ENCODE measurements at places on chromosomes 2 and 18.
A peak's percentile ranks its signal among the peaks of the same experiment; 100 is the strongest.

DNA sequence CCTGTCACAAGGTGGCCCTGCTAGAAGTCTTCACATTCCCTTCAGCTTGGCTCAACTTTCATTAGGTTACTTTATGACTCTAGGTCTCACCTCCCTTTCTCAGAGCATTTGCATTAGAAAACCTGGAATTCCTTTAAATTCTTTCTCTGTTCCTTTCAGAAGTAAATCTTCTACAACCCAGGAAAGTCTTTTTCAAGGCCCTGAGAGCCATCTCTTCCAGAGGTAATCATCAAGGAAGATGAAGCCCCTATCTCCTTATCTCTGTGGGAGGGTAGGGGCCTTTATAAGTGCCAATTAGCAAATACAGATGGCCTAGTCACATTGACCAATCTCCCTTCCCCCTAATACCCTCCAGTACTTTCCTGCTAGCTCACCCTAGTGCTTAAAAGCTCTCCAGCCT is 848.0 kb upstream of the FAM98A start:
- DNase-seq = no peak

- no peak for DNase-seq
Observed at GRCh38 chr18:53950545-53950944, 273.9 kb downstream of the MBD2 start.

GRCh38 chr2:151789055-151789834 is 39.0 kb downstream of the ARL5A start:
- DNase-seq = peak; percentile 74

GRCh38 chr2:127648321-127648720 is 2.4 kb downstream of the GPR17 start:
- DNase-seq = no peak

DNA sequence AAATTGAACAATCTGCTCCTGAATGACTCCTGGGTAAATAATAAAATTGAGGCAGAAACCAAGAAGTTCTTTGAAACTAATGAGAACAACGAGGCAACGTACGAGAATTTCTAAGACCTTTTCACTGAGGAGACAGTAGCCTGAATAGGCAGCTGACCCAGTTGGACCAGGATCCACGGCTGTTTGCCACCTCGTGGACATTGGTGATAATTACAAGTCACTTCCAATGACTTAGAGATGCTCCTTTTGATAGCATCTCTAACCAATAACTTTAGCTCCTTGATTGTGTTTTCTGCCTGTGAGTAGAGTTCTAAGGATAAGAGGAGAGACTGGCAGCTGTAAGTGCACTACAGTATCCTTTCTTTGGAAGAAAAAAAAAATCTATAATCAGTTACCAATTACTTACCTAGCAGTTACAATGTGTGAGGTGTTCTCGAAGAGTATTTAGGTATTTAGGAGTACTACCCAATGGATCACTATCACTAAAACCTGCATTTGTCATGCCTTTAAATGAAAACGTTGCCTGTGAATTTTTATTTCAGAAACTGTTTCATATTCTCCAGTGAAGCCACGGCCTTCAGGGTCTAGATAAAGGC is 31.3 kb upstream of the CNTNAP5 start:
- DNase-seq = peak; percentile 78

DNA sequence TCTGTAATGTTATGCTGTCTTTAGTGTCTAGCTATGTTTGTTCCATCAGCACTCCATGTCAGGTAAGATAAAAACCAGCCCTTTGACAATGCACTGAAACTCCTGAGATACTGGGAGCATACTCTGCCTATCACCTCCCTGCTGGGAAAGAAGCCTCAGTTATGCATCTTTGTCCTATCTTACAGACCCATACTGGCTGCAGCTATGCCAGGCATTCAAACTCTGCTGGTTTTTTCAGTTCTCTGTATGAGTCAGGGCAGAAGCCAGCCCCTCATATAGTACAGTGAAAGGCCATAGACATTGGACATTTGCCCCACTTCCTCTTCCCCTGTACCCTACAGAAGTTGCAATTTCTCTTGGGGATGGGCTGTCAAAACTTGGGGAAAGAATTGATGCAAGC is 181.1 kb upstream of the RGPD4 start:
- no peak for DNase-seq

GRCh38 chr2:10444463-10444862 is 3.7 kb downstream of the ODC1 start:
- no peak for DNase-seq

GRCh38 chr2:164061129-164061746 is 325.4 kb upstream of the FIGN start:
- peak; percentile 50 for DNase-seq

DNA sequence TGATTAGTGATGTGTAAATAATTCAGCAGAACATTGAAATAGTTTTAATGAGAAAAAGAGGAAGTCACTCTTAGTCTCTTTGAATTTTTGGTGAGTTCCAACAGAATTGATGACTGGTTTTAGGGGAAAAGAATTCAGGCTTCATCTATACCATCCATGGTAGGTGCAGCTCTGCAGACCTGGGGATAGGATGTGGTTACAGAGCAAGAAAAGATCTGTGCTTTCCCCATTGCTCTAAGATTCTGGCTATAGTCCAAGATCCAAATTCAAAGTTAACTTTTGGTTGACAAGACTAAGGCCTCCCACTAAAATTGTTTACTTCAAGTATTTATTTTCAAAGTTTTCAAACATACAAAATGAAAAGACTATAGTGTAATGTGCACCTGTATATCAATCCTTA is 3.6 kb downstream of the UGT1A10 start:
- DNase-seq = no peak

GRCh38 chr2:26692897-26693849 is 651 bp downstream of the KCNK3 start:
- no peak for DNase-seq

DNA sequence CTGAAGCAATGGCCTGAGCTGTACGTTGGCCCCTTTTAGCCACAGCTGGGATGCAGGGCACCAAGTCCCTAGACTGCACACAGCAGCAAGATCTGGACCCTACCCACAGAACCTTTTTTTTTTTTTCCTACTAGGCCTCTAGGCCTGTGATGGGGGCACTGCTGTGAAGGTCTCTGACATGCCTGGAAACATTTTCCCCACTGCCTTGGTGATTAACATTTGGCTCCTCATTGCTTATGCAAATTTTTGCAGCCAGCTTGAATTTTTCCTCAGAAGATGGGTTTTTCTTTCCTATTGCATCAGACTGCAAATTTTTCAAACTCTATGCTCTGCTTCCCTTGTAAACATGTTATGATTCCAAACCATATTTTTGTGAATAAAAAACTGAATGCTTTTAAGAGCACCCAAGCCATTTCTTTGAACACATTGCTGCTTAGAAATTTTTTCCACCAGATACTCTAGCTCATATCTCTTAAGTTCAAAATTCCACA is 33.5 kb downstream of the PDE1A start:
- DNase-seq = no peak

- DNase-seq = no peak
Observed at GRCh38 chr2:219437141-219437540, 2.5 kb downstream of the SPEG start.

DNA sequence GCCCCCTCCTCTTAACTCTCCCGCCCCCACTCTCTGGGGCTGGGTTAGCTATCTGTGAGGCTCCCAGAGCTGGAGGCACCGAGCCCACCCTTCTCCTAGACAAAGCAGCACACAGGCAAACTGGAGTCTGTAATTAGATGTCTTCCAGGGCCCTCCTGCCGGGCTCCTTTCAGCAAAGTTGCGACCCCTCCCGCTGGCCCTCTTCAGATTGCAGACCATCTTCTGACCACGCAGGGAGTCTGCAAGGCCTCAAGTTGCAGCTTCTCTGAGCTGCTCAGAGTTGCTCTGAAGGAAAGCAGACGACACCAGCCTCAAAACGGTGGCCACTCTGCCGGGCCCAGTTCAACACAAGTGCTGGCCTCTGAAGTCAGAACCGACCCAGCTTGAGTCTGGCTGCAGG is 228.4 kb upstream of the COPS8 start:
- DNase-seq = no peak

GRCh38 chr2:108240966-108241365 is 1.2 kb downstream of the SULT1C3 start:
- DNase-seq = no peak

DNA sequence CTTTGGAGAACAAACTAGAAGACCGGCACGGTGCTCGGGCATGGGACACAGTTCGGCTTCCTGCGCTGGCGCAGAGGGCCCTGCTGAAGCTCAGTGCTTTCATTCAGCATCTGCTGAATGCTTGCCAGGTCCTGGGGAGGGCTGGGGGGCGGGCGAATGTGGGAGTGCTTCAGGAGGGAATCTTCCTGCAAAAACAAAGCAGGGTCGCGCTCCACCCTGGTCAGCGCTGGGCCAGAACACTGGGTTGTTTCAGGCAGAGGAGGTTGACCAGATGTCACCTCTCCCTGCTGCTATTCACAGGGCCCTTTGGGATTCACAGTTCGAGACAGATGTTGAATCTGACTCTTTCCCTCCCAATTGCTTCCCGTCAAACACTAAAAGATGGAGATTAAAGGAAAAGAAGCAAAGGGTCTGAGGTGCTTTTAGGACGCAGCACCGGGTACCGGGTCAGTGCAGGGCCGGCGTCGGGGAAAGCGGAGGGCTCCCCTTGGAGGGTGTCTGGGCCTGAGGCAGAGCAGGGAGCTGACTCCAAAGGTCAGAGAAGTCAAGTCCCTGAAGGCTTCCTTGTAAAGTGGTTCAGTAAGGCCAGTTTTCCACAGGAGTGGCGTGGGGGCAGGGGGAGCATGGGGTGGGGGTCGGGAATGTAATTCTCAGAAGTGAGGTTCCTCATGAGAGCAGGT is 82.1 kb upstream of the PXDN start:
- DNase-seq = no peak

- no peak for DNase-seq
Observed at GRCh38 chr2:36387258-36387916, 31.8 kb downstream of the CRIM1 start.
